ENCODE measurements at places on chromosomes 4 and X.

- no peak for DNase-seq
Measured at GRCh38 chrX:13933352-13933751, 96.3 kb downstream of the GEMIN8 start.

DNA sequence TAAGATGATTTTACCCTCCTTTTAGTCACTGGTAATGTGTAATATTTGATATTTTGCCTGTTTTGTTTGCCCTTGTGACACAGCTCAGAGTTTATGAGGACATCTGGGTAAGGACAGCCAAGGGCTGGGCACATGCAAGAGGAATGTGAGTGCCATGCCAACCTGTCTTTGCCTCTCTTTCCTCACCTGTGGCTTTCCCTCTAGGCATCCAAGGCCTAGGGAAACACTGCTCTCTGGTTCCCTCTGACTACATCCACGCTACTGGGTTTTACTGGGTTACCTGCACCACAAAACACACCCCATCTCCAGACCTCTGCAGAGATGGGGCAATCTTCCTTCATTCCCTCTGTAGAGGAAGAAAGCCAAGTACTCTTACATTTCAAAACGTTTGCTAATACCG, 7.7 kb downstream of the HPGDS start:
- DNase-seq, result no peak

DNA sequence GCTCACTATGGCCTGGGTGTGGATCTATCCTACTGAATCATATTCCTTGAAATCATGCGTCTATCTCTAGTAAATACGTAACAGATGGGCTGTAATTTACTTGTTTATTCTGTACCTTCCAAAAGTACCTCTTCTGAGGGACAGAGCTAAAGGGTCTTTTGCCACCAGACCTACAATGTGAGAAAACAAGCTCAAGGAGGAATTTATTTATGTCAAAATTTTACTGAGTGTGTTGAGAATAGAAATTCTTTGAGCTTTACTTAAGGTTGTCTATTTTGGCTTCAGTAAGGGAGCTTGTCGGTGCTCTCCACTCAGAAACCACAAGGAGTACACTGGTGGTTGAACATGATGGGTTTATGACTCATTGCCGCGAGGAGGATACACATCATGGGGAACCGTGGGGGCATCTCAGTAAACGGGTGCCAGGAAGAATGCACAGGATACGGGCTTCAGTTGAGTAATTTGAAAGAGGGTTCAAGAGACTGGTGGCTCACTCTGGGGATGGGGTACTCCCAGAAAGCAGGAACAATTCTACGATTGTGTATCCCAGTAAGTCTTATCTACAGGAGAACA, 3.0 kb downstream of the ANK2 start:
- DNase-seq, result no peak

DNA sequence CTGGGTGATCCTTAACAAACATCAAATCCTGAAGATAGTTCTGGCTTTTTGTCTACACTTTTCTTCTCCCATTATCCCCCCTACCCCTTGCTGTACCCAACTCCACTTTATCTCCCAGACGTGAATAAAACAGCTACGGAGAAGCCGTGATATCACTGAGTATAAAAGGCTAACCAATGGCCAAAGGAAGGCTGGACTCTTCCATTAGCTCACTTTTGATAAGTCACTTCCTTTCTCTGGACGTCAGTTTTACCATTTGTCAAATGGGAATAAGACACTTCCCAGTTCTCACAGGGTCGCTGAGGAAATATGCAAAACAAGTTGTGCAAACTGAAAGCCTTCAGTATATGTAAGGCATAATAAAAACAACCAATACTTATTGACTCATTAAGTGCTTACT, 38.6 kb upstream of the EDA2R start:
- no peak for DNase-seq

DNA sequence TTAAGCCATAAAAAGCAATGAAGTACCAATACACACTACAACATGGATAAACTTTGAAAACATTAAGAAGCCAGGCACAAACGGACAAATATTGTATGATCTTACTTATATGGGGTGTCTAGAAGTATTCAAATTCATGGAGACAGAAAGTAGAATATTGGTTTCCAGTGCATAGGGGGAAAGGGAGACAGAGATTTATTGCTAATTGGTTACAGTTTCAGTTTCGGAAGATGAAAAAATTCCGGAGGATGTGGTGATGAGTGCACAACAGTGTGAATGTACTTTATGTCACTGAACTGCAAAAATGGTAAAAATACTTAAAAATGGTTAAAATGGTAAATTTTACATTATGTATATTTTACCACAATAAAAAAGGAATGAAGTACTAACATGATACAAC, 5.1 kb upstream of the PRDX4 start:
- peak; percentile 56 for DNase-seq

DNA sequence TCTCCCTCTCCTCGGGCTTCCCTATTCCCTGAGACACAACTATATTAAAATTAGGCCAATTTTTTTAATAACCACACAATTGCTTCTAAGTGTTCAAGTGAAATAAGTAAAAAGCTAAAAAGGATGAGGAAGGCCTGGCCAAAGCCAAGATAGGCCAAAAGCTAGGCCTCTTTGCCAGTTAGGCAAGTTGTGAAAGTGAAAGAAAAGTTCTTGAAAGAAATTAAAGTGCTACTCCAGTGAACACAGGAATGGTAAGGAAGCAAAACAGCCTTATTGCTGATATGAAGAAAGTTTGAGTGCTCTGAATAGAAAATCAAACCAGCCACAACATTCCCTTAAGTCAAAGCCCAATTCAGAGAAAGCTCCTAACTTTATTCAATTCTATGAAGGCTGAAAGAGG, 114.2 kb upstream of the FAT4 start:
- DNase-seq, result no peak

DNA sequence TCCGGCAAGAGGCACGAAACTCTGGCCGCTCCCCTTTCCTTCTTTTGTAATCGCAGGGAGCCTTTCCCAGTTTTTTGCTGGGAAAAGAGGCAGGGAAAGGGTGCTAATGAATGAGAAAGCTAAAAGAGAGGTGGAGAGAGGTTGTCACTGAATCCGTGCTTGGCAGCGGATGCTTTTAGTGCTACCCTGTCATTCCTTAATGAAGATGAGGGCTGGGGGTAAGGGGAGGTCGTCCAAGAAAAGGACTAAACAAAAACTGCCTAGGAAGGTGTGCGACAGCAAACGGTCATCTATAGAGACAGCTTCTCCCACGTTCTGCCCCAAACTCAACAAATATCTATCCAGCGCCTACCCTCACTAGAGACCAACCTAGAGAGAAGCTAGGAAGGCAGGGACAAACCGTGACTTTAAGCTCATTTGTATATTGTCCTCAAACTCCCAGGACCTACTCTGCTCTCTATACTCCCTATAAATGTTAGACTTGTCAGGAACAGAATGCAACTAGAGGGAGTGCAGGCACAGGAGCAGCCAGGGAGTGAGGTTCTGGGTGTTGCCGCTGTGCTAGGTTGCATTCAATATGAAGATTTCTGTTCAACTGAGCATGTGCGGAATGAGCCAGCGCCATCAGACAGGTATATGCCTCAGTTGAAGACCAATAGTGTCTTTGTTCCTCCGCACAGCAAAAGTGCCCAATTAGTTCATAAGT, 777 bp upstream of the CASK start:
- peak; percentile 49 for DNase-seq

DNA sequence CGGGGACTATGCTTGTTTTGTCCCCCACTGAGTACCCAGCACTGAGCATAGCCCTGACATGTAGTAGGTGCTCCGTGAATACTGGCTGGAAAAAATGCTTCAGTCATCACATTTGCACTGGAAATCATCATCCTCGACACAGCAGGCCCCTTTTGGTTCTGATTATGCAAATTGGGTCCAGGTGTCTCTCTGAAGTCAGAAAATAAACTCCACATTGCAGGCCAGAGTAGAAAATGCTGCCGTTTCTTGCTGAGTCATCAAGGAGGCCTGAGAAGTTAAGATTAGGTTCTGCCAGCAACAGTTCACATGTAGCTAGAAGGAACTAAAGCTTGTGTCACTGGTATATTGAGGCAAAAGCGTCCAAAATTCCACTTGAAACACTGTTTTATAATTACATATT, 15.0 kb upstream of the STK32B start:
- DNase-seq, result no peak

- no peak for DNase-seq
Measured at GRCh38 chr4:8553991-8554405, 26.2 kb upstream of the GPR78 start.

DNA sequence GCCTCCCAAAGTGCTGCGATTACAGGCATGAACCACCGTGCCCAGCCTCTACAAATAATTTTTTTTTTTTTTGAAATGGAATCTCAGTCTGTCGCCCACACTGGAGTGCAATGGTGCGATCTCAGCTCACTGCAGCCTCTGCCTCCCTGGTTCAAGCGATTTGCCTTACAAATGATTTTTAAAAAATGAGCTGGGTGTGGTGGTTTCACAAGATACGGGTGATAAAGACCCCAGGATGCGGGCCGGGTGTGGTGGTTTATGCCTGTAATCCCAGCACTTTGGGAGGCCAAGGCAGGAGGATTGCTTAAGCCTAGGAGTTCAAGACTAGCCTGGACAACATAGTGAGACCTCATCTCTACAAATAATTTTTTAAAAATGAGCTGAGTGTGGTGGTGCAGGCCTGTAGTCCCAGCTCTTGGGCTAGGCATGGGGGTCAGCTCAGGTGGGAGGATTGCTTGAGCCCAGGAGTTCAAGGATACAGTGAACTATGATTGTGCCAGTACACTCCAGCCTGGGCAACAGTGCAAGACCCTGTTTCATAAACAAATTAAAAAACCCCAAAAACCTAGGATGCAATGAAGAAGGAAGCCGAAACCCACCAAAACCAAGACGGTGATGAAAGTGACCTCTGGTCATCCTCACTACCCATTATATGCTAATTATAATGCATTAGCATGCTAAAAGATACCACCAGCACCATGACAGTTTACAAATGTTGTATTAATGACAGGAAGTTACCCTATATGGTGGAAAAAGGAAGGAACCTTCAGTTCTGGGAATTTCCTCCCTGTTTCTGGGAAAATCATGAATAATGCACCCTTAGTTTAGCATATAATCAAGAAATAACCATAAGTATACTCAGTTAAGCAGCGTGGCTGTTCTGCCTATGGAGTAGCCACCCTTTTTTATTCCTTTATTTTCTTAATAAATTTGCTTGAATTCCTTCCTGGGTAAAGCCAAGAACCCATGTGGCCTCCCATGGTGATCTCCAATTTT, 27.7 kb downstream of the PDGFRA start:
- no peak for DNase-seq

- DNase-seq, result no peak
Measured at GRCh38 chr4:174259580-174259979, 23.9 kb downstream of the FBXO8 start.

DNA sequence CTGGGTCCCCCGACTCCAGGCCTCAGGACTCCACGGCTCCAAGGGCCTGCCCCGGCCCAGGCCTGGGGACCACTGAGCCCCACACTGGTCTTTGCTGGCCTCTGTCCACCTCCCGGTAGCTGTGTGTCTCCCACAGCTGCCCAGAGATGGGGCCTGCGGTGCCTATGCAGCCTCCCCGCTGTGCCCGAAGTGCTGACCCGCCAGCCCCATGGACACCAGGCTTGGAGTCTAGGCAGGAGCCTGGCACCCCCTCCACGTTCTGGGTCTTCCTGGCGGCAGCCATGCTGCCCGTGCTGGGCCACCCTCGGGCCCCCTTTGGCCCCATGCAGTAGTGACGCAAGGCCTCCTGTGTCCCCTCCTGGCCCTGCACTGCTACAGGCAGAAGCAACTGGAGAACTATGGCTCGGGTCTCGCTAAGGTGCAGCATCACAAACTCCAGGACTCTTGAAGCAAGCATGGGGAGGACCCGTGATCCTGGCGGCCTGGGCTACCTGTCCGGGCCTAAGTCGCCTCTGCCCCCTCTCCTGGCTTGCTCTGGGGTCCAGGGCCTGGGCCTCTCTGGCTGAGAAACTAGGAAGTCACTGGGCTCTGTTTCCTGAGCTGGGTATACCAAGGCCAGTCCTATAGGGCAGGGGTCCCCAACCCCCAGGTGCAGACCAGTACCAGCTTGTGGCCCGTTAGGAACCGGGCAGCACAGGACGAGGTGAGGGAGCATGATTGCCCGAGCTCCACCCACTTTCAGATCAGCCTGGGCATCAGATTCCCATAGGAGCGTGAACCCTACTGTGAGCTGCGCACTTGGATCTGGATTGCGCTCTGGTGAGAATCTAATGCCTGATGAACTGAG, 917 bp downstream of the MYL5 start:
- no peak for DNase-seq

DNA sequence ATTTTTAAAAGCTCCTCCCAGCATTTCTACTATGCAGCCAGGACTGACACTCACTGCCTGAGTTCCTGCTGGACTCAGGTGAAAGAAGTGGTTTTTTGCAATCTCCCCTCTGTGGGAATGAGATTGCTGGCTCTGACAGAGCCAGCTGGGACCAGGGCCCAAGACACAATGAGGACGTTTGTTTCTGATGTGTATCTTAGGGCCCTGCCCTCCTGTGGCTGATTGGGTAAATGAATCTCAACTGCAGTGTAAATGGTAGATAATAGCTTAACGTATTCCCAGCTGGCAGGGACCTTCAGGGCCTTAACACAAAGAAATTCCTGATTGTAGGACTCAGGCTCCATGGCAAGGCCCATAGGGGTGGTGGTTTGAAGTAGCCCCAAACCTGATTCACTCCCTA, 85.8 kb upstream of the PRPS1 start:
- no peak for DNase-seq

- DNase-seq, result no peak
Measured at GRCh38 chr4:52057196-52057595, 6.1 kb downstream of the SPATA18 start.

GRCh38 chr4:181488926-181489325, 754.3 kb upstream of the TENM3 start:
- no peak for DNase-seq
